ENCODE measurements at places on chromosomes 11 and 22.

GRCh38 chr22:20459152-20459542, 21.5 kb upstream of the SCARF2 start:
- DNase-seq: no peak

GRCh38 chr11:71563406-71563805, 2.0 kb upstream of the KRTAP5-10 start:
- DNase-seq: no peak

- peak; percentile 57 for DNase-seq
Observed at GRCh38 chr22:25420471-25420924, 144.0 kb upstream of the GRK3 start.

- DNase-seq: no peak
Observed at GRCh38 chr22:41417622-41418390, 28.8 kb downstream of the TOB2 start.

DNA sequence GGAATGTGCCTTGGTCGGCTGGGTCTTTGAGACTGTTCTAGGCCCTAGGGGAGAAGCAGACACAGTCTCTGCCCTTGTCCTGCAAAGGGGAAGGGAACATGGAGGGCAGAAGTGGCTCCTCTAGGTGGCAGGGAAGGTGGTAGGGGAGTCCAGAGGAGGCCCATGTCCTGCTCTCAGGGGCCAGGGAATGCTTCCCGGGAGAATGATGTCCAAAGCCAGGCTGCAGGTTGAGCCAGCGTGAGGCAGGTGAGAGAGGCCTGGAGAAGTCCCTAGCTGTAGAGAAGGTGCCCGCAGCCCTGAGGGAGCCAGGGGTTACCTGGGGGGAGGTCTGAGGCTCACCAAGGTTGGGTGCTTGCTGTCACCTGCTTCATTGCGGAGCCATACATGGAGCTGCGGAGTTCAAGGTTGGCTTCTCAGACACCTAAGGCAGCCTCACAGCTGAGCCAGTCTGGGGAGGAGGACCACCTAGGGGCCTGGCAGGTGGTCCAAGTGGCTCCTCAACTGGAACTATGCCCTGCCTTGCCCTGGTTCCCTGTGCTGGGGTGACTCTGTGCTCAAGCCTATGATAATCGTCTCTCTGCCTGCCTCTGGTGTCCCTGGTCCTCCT, 46.1 kb downstream of the SMIM38 start:
- no peak for DNase-seq

- DNase-seq: no peak
Observed at GRCh38 chr22:43478621-43479300, 66.9 kb downstream of the MPPED1 start.

GRCh38 chr22:32144496-32145274, 14.4 kb downstream of the C22orf42 start:
- no peak for DNase-seq

- no peak for DNase-seq
Observed at GRCh38 chr11:120205596-120206161, 5.2 kb upstream of the OAF start.

DNA sequence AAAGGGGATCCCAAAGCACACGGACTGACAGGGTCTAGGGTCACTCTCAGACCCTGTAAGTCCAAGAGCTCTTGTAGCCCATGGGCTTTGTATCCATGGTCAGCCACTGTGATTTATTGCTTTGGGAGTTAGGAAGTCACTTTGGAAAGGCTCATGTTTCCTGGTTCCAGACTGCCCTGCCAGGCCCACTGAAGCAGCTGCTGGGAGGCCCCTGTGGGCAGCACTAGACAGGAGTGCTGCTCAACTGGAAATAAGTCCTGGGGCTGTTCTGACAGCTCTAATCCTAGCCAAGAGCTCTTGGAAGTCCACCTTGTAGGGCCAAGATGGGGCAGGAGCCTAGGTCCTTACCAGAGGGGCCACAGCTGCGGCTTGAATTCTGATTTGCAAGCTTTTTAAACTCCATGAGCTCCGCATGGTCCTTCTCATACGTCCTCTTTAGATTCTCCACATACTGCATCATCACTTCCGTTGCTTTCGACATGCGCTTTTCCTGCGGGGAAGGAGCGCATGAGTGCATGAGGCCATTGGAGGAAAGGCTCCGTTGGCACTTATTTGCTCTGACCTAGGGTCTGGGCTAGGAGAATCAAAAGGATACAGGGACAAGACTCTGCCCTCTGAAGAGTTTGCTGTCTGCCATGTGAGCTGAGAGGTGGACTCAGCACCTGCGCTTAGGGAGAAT, 32.2 kb upstream of the LYVE1 start:
- no peak for DNase-seq

- no peak for DNase-seq
Observed at GRCh38 chr22:48210812-48211211, 1448.4 kb downstream of the TBC1D22A start.

DNA sequence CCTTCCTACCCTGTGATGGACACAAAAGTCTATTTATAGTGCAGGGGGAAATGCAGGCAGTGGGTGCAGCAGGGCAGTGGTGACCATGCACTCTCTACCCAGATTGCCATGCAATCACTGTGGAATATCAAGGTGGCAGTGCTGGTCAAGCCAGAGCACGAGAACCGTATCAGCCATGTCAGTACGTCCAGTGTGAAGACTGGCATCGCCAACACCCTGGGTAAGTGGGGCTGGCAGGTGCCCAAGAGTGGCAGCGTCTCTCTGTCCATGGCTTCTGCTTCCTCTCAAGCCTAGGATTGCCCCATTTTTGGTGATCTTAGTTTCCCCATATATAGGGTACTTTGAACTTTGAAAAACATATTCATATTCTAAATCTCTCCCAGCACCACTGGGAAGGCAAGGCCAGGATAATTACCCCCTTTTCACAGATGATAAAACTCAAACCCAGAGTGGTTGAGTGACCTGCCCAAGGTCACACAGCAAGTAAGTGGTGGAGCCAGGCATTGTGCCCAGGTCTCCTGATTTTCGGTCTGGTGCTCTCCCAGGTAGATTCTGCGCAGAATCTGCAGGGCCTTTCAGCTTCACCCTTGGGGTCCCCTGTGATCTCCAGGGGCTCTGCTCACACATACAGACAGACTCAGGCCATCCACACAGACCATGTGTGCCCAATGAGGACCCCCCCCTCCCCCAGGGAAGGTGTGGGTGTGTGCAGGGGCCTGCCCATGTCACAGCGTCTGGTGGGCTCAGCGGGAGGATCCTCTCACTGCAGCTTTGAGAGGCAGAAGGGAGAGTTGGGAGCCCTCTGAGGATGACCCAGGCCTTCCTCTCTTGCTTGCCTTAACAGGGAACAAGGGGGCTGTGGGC, 7.1 kb downstream of the INPPL1 start:
- no peak for DNase-seq

DNA sequence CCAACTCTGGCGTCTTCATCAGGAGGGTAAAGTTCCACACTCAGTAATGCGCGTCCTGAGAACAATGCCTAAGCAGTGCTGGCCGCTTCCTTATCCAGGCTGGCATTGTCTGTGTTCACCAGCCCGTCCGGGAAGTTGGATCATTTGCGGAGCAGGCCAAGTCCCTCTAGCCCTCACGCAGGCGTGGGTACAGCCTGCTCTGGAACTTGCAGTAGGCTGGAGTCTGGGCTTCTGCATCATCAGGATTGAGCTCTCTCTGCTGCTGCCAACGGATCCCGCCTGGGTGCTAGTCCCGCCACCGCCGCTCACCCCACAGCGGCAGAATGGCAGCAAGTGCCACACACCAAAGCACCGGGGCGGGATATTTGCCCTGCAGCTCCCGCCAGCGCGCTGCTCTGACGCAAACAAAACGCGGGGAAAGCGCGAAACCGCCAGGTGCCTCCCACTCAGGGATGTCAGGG, 29.0 kb downstream of the GLYATL1 start:
- DNase-seq: peak; percentile 79

GRCh38 chr11:100925935-100926334, 203.7 kb downstream of the PGR start:
- no peak for DNase-seq

GRCh38 chr11:112377946-112378345, 117.3 kb upstream of the PLET1 start:
- DNase-seq: no peak

DNA sequence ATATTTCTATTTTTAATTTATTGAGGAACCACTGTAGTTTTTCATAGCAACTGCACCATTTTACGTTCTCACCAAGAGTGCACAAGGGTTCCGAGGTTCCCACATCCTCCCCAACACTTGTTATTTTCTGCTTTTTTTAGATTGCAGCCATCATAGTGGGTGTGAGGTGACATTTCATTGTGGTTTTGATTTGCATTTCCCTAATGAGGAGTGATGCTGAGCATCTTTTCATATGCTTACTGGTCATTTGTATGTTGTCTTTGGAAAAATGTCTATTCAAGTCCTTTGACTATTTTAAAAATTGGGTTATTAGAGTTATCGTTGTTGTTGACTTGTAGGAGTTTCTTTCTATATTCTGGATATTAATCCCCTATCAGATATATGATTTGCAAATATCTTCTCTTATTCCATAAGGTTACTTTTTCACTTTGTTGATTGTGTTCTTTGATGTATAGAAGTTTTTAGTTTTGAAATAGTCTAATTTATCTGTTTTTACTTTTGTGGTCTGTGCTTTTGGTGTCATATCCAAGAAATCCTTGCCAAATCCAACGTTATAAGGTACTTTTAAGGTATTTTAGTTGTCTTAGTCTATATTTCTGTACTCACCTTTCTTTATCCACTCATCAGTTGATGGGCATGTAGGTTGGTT, 9.0 kb downstream of the NEAT1 start:
- DNase-seq: no peak

DNA sequence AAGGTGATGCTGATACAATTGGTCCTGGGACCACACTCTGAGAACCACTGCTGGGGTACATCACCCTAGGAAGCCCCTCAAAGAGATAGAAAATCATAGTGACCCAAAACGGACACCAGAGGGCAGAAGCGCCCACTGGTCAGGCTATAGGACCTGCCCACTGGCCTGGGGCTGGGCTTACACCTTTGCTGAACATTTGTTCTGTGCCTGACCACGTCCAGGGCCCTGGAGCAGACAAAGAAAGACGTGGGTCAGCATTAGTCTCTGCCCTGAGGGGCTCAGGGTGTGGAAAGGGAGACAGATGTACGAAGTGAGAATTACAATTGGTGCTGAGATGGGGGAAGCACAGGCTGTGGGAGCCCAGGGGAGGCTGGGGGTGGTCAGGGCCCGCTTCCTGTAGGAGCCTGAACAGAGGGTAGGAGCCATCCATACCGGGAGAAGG, 14.4 kb upstream of the SERPINH1 start:
- peak; percentile 83 for DNase-seq

DNA sequence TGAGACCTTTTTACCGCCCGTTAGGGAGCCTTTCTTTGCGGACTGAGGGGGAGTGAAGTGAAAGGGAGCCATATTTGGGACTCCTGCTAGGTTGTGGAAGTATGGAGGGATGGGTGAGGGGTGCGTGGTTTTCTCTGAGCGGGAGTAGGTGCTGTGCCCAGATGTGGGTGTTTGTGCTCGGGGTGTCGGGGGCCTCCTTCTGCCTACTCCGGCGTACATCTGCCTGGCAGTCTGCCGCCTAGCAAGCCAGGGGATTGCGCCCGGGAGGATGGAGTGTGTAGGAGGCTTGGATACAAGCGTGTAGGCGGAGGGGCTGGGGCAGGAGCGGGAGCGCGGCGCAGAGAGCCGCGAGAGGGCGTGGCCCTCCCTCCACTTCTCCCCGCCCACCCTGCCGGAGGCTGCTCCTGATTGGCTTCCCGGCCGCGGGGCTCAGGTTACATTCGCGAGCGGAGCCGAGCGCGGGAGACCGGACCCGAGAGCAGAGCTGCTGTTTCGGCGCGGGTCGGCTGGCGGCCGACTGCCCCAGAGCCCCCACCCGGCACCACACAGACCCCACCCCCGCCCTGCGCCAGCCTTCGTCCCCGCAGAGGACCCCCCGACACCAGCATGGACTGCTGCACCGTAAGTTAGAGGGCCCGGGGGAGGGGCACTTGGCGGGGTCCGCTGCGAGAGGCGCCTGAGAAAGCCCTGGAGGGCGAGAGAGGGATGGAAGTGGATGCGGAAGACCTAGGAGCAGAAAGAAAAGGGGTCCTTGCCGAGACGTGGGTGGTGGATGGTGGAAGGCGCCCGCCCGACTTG, at the start of gene NRGN:
NRGN (plus strand) TSS at position 464 of the 798 bp plus-strand sequence; CDS start at position 607, 143 bp downstream.
- DNase-seq: peak; percentile 94

- DNase-seq: no peak
Observed at GRCh38 chr11:76074148-76075095, 131.9 kb downstream of the WNT11 start.

Measured in NCI-H1417 (cell line).